ENCODE measurements at places on chromosomes 1 and 21. TPM values are rescaled to one million over a fixed set of nuclear protein-coding genes. Genes with fewer than 3 reads are reported as not detected.

Gene ADGRL4
- total RNA-seq: 11.8 TPM

GRCh38 chr21:20377250-20377649 lies 621.0 kb upstream of the NCAM2 start:
- H3K27ac ChIP-seq: no peak overlapping the region
- H3K4me3 ChIP-seq: no peak overlapping the region
- H3K4me1 ChIP-seq: no peaks in the 10 kb centered on the region
- H3K36me3 ChIP-seq: no peaks in the 10 kb centered on the region
- DNase-seq: no peak

- no peak for DNase-seq
- H3K27ac ChIP-seq: no peak overlapping the region
- no peak overlapping the region for H3K4me3 ChIP-seq
- no peaks in the 10 kb centered on the region for H3K36me3 ChIP-seq
- H3K4me1 ChIP-seq: no peaks in the 10 kb centered on the region
Observed at GRCh38 chr1:111888740-111889376, 100.6 kb downstream of the KCND3 start.

GRCh38 chr1:173126421-173126820 lies 75.7 kb upstream of the TNFSF18 start:
- no peak for DNase-seq
- no peaks in the 10 kb centered on the region for H3K27me3 ChIP-seq
- H3K36me3 ChIP-seq: no peaks in the 10 kb centered on the region

DNA sequence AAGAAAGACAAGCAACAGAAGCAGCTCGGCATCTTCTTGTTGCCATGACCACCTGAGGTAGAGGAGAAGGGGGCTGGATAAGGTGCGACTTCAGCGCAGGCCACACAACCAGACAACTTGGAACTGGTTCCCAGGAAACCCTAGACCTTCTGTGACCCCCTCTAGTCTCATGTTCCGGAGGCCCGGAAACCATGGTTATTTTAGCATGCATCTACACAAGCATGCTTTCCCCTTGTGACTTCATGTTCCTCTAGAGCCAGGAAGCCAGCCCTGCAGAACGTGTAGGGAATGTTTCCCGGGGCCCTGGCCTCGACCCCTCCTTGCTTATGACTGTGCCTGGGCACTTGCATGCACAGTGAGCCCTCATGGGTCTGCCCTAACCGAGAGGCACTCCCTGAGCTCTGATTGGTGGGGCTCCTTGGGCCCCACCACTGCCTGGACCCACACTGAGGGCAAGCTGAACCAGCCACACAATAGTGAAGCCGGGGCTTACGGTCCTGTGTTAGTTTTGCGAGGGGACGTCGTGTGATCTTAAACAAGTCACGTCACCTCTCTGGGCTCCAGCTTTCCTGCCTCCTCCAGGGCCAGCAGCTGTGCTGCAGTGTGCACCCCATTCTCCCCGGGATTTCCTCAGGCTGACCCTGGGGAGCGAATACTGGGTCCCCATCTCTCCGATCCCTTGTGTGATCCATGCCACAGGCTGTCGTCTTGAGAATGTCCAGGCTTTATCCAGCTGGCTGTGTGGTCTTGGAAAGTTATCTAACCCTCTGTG lies 12.0 kb upstream of the MX2 start:
- no peak overlapping the region for H3K27ac ChIP-seq
- no peaks in the 10 kb centered on the region for H3K4me1 ChIP-seq
- no peaks in the 10 kb centered on the region for H3K36me3 ChIP-seq
- no peak for DNase-seq

DNA sequence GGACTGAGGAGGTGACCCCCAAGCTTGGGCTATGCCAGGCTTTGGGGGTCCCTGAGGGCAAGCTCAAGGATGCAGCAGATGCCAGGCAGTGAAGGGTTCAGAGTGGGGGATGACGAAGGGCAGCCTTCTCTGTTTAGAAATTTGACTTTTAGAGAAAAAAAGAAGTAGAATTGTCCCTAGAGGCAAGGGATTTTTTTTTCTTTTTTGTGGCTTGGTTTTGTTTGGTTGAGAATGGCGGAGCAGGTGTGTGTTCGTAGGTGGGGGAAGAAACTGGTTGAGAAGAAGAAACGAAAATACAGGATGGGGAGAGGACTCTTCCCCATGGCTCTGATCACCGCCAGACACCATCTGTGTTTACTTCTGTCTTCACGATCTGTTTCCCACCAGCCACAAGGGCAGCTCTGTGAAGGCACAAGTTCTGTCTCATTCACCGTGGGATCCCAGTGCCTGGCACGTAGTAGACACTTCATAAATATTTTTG lies 8.2 kb downstream of the PLA2G5 start:
- H3K4me3 ChIP-seq: no peak overlapping the region
- H3K27me3 ChIP-seq: peaks cover 52% of the 10 kb centered on the region
- no peak overlapping the region for H3K27ac ChIP-seq

Gene FAM163A
- not detected for total RNA-seq

Gene PM20D1
- total RNA-seq: not detected

- H3K4me3 ChIP-seq: no peak overlapping the region
- no peak for DNase-seq
- H3K36me3 ChIP-seq: no peaks in the 10 kb centered on the region
- H3K27me3 ChIP-seq: peaks cover 9% of the 10 kb centered on the region
- no peaks in the 10 kb centered on the region for H3K4me1 ChIP-seq
Observed at GRCh38 chr21:42179316-42179715, 39.6 kb upstream of the ABCG1 start.
